Hematopoietic multipotent progenitor cell treated with erythropoietin and hydrocortisone succinate and interleukin-3 and kit ligand, for 8 days (in vitro differentiated cells): ENCODE measurements at places on chromosomes 5 and 9.

DNA sequence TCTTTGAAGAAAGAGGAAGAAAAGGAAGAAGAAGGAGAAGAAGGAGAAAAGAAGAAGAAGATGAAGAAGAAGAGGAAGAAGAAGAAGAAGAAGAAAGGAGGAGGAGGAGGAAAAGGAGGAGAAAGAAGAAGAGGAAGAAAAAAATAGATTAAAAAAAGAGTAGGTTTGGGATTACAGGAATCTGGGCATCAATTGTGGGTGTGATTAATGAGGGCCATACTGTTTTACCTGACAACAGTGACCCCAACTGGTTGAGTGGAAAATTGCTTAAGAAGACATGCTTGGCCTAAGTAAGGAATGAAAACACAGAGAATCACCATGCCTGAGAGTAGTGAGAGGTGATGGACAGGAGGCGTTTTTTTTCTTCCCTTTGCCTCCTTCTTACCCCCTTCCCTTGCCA lies 114.6 kb downstream of the FAM170A start:
- peak; percentile 68 for DNase-seq

DNA sequence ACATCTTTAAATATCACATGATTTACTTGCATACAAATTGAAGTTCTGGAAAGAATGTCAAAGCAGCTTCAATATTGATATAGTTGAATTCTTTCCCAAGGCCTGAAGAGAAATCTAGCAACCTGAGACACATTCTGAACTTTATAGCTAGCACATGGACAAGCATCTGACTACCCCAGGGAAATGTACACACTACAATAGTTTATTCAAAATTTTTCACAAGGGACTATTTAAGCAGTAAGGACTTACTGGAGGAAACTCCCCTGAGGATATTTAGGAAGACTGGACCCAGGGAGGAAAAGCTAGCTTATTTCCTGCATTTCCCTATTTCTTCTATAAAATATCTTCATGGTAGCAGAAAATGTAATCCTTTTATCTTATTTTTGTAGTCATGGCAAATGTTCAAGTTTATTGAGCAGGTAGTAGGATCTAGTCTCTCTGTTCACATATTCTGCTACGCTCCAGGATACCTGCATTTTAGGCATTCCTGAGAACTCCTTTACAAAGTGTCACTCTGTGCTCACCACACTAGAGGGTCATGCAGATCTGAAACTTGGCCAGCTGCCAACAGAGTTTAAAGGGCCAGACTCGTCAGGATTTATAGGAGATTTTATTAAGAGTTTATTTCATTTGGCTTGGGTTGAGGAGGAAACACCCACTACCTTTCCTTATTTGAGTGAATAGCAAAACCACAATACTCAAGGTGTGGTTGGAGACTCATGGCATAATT lies 348.4 kb upstream of the FTMT start:
- peak; percentile 16 for DNase-seq

DNA sequence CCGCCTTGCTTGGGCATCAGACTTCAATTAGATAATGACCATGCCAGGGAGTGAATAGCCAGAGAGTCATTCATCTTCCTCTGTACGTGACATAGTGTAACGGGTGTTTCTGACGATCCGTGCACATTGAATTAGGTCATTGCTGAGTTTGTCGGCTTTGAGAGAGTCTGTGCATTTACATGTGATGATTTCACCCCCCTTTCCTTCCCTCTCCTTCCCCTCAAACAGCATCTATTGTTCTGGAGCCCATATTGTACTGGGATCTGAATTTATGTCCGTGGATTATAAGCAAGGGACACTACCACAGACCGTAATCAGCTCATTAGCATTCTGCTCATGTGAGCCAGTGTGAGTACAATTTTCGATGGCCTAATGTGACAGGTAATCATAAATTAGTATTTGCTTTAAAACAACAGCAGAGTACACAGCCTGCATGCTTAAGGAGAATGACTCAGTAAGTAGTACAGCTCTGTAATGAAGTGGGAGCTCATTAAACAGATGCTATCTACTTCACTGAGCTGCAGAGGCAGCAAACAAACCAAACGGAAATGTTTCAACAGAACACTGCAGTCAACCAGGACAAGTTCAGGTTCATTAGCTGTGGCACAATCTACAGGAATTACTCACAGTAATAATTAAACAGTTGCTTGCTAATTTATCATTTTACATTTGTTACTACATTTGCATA lies 302.1 kb downstream of the CSNK1G3 start:
- peak; percentile 6 for DNase-seq

- peak; percentile 53 for DNase-seq
These were observed 10.6 kb upstream of the SLC25A48 start for GRCh38 chr5:135823881-135824280.

DNA sequence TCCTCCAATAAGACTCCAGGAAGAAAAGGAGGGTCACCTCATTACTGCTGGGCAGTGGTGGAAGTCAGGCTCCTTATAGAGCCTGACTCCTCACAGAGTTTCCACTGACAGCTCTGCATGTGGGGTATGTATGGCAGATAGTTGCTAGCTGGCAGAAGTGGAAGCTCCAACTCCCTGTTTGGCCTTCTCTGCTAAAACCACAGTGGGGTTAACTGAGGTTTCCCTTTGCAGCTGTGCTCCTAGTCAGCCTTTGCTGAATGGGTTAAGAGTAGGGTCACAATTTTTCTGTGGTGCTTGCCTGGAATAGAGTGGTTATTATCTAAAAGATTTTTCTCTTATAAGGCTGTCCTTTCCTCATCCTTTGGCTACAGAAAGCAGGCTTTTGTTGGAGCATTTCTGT lies 327.5 kb downstream of the FBXL17 start:
- DNase-seq, result no peak
